ENCODE measurements at places on chromosomes 11 and 22. TPM values are rescaled to one million over a fixed set of nuclear protein-coding genes. Genes with fewer than 3 reads are reported as not detected.

The KRTAP5-9 gene
- not detected for total RNA-seq

The BATF2 gene
- not detected for total RNA-seq

The RBM4 gene
- total RNA-seq: 94.0 TPM

The CARD16 gene
- total RNA-seq: 8.6 TPM

The DDTL gene
- total RNA-seq: 2.0 TPM

The RIMBP3B gene
- total RNA-seq: 0.48 TPM

The FEN1 gene
- total RNA-seq: 111 TPM

The CFAP300 gene
- not detected for total RNA-seq

The C11orf58 gene
- 132 TPM for total RNA-seq

The APIP gene
- 32.9 TPM for total RNA-seq

The THY1 gene
- 5.4 TPM for total RNA-seq

All from activated CD4-positive, alpha-beta memory T cell treated with anti-CD3 and anti-CD28 coated beads for 36 hours (primary cell).